Natural killer cell (primary cell): ENCODE measurements at places on chromosomes 1 and 21. TPM values are rescaled to one million over a fixed set of nuclear protein-coding genes. Genes with fewer than 3 reads are reported as not detected.

The CHI3L2 gene
- total RNA-seq = 13.5 TPM

The ATP1A4 gene
- total RNA-seq = not detected

The CD84 gene
- total RNA-seq = 12.9 TPM

The CTSK gene
- total RNA-seq = 11.0 TPM

GRCh38 chr1:240999826-241000225 is 357.2 kb downstream of the RGS7 start:
- no peaks in the 10 kb centered on the region for H3K36me3 ChIP-seq
- DNase-seq = no peak
- no peak overlapping the region for H3K27ac ChIP-seq
- H3K4me1 ChIP-seq = no peaks in the 10 kb centered on the region
- H3K27me3 ChIP-seq = no peaks in the 10 kb centered on the region
- no peak overlapping the region for H3K4me3 ChIP-seq

- peaks cover 14% of the 10 kb centered on the region for H3K4me1 ChIP-seq
- no peak overlapping the region for H3K27ac ChIP-seq
- no peaks in the 10 kb centered on the region for H3K36me3 ChIP-seq
- H3K4me3 ChIP-seq = no peak overlapping the region
Observed at GRCh38 chr1:111269825-111270406, 20.7 kb upstream of the CHIA start.

GRCh38 chr1:8239306-8240023 is 78.4 kb upstream of the SLC45A1 start:
- no peaks in the 10 kb centered on the region for H3K27me3 ChIP-seq
- H3K36me3 ChIP-seq = no peaks in the 10 kb centered on the region
- no peak for DNase-seq

- H3K27ac ChIP-seq = no peak overlapping the region
- H3K4me3 ChIP-seq = no peak overlapping the region
- H3K27me3 ChIP-seq = peaks cover 15% of the 10 kb centered on the region
- H3K36me3 ChIP-seq = no peaks in the 10 kb centered on the region
Observed at GRCh38 chr1:240093120-240093961, 1.7 kb downstream of the FMN2 start.
